ENCODE measurements at places on chromosomes 3 and 15. TPM values are rescaled to one million over a fixed set of nuclear protein-coding genes. Genes with fewer than 3 reads are reported as not detected.
A peak's percentile ranks its signal among the peaks of the same experiment; 100 is the strongest.

The ST6GAL1 gene
- 75.9 TPM for total RNA-seq

The AADACL2 gene
- total RNA-seq = not detected

The ZKSCAN7 gene
- total RNA-seq = 1.8 TPM

The FGF12 gene
- 450 TPM for total RNA-seq

- no peak for DNase-seq
Observed at GRCh38 chr3:64319391-64319790, 94.1 kb upstream of the PRICKLE2 start.

DNA sequence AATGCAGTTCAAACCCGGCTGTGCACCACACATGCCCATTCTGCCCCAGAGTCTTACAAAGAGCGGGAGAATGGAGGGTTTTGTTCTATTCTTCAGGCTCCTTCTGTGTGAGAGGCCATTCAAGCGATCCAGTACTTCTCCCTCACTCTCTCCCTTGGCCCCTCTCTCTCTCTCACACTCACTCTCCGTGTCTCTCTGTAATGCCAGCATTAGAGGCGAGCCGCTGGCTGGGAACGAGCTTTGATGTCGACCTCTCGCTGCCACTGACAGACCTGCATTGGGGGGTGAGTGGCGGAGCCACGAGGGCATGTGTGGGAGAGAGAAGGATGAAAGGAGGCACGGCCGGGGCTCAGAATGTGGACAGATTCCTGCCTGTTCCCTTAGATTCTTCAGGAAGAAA, 231.7 kb upstream of the ARRDC4 start:
- DNase-seq = peak; percentile 43

- DNase-seq = no peak
Observed at GRCh38 chr3:5122741-5123706, 932 bp downstream of the ARL8B start.

DNA sequence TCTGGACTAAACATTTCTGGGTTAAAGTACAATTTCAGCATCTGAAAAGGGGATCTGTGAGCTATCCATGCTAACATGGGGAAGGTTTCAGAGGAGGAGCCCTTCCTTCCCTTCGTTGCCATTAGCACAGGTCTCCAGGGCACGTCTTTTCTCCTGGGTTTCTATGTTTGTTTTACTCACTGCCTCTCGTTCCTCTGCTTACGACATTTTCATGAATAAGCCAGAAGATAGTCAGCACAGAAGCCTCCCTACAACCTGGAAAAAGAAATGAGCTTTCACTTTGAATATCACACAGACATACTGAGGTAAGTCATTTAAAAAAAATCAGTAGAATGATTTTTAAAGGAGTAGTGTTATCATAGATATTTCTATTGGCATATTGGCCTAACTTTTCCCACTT, 117.2 kb upstream of the KCNMB2 start:
- DNase-seq = no peak

Data from left ventricle myocardium superior (tissue), 1 donor.